Spinal cord (tissue), 10 donors: ENCODE measurements at places on chromosomes 12 and 14.
A peak's percentile ranks its signal among the peaks of the same experiment; 100 is the strongest.

GRCh38 chr12:21521541-21521940, 4.6 kb upstream of the SPX start:
- no peak for DNase-seq

DNA sequence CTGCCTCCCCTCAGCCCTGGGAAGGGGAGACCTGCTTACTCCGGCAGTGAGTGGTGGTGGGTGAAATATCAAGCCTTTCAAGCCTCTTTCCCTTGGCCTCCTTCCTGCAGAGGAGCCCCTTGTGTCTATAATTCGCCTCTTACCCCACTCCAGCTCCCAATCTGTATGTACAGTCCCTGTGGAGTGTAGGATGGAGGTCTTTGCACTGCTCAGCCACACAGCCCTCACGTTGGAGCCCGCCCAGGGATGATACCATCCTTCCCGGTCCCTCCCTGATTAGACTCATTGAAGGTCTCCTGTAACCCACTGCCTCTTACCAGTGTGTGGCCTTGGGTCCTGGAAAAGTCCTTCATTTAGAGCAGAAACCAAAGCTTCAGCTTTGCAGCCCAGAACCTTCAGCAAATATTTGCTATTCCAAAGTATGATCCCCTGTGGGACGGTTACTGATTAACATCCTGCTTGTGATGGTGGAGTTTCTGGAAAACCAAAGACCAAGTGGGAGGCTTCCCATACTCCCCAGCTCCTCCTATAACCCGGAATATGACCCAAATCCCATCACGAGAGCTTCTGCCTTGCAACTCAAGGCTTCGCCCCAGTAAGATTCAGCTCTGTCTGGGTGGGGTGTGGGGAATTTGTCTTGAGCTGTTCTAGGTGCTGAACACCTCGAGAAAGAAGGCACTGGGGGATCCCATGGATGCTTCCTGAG, at the start of gene SERPINA10:
Gene SERPINA10, minus strand, starts transcription at position 397 of the 706 bp plus-strand sequence. CDS start 2,675 bp downstream, outside the sequence.
- no peak for DNase-seq

DNA sequence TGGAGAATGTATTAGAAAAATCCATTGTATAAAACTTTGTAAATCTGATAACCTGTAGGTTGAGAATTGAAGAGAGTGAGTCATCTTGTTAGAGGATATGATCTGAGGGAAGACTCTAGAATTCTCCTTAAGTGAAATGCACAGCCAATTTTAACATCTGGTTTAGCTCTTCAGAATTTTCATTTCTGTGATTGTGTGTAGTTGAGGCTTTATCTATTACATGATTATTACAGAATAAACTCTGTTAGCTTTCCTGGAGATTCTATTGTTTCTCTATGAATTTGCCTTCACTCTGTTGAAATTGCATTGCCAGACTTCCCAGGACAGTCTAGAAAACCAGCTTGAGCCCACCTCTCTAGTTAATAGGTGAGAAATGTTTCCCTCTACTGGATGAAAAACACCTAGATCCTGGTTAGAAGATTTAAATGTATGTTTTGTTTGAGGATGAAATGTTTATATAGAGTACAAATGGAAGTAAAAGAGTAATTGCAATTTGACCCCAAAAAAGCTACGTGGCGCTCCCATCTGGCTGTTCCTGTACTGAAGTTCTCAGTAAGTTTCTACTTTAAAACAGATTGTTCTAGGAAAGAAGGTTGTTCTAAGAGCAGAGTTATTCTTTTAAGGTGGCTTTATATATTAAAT, 2.9 kb downstream of the NUDT4 start:
- DNase-seq, result no peak

DNA sequence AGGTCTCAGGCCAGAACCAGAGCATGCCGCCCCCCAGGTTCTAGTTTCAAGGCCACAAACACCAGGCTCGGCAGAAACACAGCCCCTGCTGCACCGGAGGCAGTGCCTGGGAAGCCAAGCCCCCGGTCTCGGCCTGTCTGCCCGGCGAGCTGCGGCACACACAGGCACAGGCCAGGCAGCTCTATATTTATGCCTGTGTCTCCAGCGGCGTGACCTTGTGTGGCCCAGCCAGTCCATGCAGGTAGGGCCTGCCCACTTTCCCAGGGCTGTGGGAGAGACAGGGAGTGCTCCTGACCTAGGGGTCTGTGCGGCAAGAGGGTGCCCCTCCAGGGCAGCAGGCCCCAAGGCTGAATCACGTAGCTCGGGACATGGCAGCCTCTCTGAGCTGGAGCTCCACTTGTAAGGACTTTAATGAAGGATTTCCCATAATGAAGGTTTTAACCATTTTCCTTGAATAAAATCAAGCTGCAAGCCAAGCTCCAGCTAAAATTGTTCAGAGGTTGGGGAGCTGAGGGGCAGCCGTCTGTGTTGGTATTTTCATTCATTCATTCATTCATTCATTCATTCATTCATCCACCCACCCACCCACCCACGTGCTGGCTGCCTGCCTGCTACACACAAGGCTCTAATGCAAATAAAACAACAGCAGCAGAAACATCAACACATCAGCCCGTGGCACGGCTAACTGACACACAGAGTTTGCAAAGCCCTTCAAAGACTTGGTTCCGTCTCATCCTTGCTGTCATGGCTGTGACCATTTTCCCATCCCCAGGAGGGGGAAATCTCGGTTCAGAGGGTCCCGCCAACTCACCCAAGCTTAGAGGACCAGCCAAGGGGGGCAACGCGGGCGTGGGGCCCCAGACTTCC, 92.0 kb downstream of the RFLNA start:
- DNase-seq, result no peak

DNA sequence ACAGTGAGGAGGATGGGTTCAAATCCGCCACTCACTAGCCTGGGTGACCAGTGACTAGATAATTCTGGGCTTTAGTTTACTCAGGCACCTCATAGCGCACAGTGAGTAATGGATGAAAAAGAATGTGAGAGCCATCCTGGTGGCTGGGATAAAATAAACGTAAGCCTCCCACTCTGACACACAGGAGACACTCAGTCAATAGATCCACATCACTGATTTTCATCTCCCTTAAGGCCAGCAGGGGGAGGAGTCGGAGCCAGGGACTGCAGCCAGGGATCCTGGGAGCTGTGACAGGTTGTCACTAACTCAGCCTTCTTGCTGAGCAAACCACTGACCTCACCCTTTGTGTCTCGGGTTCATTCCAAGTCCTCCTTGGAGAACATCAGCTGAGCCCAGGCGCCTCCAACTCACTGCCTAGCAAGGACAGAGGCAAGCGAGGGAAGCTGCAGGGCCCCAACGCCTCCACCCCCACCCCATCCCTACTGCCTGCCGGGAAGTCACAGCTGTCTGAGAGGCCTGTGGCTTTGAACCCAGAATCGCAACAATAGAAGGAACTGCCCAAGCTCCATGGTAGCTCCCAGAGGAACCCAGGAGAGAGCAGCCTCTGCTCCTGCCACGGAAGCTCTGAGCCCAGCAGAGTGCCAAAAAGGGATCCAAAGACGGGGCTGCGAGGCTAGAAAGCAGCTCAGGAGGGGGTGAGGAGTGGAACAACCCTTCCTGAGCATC, 30.7 kb downstream of the PXN start:
- DNase-seq, result peak; percentile 88

- no peak for DNase-seq
These were observed 46.4 kb downstream of the CLMN start for GRCh38 chr14:95273001-95273978.

- no peak for DNase-seq
These were observed 13.5 kb upstream of the NRDE2 start for GRCh38 chr14:90345239-90345557.

- no peak for DNase-seq
These were observed 99.4 kb upstream of the FRMD6 start for GRCh38 chr14:51552275-51552674.

- DNase-seq, result no peak
These were observed 41.7 kb upstream of the EMP1 start for GRCh38 chr12:13154831-13155230.

DNA sequence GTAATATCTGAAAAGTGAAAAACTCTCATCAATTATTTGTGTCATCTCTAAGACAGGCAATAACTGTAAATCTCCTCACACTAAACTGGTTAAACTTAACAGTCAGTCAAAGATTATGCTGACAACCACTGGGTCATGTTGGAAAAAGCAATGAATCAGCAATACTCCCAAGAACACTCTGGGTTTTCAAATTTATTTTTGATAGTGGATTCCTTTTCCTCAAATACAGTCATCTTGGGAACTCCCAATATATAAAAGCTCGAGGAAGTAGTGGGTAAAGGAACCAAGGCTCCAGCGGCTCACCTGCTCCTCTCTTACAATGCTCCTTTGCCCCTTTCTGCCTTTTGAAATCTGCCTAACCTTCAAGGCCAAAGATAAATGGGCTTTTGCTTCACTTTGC, 70.0 kb downstream of the ARMH4 start:
- DNase-seq, result no peak

GRCh38 chr12:128789356-128789929, 34.3 kb downstream of the SLC15A4 start:
- DNase-seq, result no peak
